ENCODE measurements at places on chromosomes 2 and 18.

- DNase-seq, result no peak
These were observed 306.1 kb downstream of the ZEB2 start for GRCh38 chr2:144213797-144214196.

- DNase-seq, result no peak
These were observed 61.8 kb downstream of the COX7A2L start for GRCh38 chr2:42298996-42299754.

DNA sequence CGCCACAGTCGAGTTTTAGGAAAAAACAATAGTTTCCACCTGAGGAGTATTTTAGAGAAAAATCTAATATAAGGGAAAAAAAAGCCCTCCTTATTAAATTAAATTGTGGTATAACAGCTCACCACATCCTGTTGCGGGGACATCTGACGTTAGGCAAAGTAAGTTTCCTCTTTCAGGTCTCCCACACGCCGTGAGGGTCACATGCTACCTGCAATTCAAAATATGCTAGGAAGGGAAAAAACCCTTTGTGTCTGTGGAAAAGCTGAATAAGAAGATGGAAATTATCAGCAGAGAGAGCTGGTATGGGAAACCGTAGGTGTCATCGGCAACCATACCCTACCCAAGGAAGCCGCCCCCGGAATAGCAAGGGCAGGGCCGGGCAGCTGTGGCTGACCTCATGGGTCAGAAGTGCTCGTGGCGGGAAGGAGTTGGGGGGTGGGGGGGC is 128.0 kb downstream of the NFATC1 start:
- DNase-seq, result no peak

DNA sequence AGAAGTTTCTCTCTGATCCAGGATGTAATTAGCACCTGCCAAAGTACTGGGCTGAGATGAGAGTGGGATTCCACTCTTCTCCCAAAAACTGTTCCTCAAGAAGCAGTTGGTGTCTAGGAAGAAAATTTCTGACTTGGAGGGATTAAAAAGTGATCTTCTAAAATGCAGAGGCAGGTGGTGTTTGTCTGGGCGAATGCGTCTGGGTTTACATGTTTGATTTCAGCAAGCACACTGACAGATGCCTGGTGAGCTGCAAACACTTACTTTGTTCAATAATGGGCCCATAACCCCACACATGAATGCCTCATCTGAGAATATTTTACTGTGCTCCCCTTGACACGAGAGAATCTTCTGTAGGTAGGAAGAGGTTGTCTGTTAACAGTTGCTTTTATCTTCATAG is 24.3 kb upstream of the KCNF1 start:
- no peak for DNase-seq

GRCh38 chr2:238489896-238490295 is 63.2 kb downstream of the ASB1 start:
- no peak for DNase-seq

GRCh38 chr2:150591496-150592285 is 104.2 kb upstream of the RND3 start:
- no peak for DNase-seq

DNA sequence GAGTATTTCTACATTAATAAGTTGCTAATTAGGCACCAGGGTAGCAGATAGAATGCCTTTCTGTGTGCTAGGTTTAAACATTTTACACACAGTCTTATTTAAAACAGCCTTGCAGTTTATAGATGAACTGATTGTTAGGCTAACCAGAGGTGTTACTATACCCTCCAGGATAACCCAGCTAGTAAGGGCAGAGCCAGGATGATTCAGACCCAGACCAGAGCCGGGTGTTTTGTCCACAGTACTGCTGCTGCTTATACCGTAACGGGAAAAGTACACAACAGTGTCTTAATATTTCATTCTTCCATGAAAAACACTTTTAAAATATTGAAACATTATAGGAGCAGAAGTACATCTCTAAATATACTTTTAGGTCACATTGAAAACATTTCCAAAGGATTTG is 82.7 kb downstream of the MALT1 start:
- DNase-seq, result no peak

DNA sequence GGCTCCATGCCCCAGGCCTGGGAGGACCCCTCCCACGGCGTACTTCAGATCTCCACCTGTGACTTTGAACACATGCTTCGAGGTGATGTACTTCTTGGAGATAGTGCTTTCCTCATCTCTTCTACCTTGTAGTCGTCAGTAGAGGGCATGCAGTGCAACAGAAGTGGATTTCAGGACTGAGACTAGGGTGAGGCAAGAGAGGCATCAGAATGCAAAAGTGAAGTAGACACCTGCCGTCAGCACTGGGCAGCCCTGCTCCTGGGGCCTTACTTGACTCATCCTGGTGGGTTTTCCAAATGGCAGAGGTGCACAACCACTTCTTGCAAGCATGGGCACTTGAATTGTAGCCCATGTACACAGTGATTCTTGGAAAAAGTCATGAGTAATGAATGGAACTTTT is 258.8 kb downstream of the NEDD4L start:
- no peak for DNase-seq

DNA sequence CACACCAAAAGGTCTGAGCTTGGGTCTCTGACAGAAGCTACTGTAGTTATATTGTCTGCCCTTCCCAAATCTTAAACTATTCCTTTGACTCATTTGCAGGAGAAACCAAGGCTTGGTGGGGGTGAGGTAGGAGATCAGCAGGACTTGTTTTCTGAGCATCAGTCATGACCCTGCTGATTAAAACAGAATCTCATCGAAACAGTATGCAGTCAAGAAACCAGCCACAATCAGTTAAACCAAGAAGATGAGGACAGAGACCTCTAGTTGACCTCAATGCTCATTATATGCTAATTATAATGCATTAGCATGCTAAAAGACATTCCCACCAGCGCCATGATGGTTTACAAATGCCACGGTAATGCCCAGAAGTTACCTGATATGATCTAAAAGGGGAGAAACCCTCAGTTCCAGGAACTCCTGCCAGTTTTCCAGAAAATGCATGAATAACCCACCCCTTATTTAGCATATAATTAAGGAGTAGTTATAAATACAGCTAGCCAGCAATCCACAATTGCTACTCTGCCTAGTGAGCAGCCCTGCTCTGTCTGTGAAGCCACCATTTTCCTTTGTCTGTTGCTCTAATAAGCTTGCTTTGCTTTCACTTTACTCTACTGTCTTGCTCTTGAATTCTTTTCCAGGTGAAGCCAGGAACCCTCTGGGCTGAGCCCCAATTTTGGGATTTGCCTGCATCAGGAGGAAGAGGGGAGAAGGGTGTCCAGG is 26.7 kb downstream of the DSC3 start:
- DNase-seq, result no peak

DNA sequence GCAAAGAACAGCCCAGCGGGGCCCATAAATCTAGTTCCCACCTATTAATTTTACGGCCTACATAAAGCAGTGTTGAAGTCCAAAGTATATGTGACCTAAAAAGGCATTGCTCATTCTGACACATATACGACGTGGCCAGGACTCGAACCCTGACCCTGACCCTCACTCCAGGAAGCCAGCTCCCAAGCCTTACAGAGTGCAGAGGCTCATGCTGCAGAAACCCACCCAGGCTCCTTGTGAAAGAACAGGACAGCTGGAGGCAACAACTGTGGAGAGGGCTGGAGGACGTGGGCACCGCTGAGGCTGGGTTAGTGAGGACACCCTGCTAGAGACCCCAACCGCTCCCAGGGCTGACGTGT is 221.6 kb downstream of the CYP26B1 start:
- DNase-seq, result no peak

DNA sequence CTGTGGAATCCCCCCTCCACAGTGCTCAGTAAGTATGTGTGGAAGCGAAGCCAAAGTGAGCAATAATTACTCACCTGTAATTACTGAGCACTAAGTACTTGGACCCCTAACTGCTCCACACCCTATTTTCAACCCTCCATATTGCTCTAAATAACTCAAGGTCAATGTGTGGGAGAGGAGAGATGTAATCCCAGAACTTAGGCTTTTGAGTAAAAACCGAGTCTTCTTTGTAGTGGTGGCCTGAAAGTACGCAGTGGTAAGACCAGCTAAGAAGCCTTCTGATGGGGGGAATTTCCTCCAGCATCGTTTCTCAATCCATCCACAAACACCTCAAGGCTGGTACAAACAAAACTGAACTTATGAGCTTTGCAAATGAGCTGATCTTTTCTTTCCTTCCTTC is 551.6 kb downstream of the ZEB2 start:
- DNase-seq, result no peak

DNA sequence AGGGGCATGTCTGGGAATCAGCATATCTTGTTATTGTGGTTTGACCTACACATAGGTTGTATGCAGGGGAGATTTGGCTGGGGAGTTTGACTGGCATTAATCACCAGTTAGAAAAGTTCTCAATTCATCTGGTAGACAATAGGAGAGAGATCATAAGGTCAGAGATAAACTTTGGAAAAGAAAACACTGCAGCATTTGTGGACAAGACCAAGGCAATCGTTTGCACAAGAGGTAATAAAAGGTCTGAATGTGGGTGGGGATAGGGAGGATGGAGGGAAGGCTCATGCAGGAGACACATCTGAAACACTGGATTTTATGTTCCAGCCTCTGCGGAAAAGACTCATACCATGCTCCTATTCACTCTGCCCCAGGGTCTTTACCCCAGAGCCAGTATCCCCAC is 136.9 kb downstream of the MAIP1 start:
- peak; percentile 67 for DNase-seq

- DNase-seq, result no peak
These were observed 71.1 kb upstream of the HK2 start for GRCh38 chr2:74762789-74763188.

- no peak for DNase-seq
These were observed 216.9 kb downstream of the ARHGAP15 start for GRCh38 chr2:143345887-143346787.

- no peak for DNase-seq
These were observed 71.4 kb downstream of the COPS8 start for GRCh38 chr2:237156857-237157779.

- DNase-seq, result no peak
These were observed 17.1 kb upstream of the HNMT start for GRCh38 chr2:137947032-137947727.

Measured in Caco-2 (cell line).